IMR-90 (cell line): ENCODE measurements at places on chromosomes 7 and 10. TPM values are rescaled to one million over a fixed set of nuclear protein-coding genes. Genes with fewer than 3 reads are reported as not detected.

Gene UNCX
- not detected in 2 replicates for total RNA-seq

Gene STMP1
- 6.1 and 11.9 TPM in 2 replicates for total RNA-seq

Gene CALML3
- total RNA-seq, result not detected in 2 replicates

Gene STOX1
- under 0.01 and 0.18 TPM in 2 replicates for total RNA-seq

Gene ZP3
- 0.54 and 0.83 TPM in 2 replicates for total RNA-seq

Gene GAD2
- not detected in 2 replicates for total RNA-seq

Gene TET1
- total RNA-seq, result 4.3 and 5.6 TPM in 2 replicates

Gene NAT16
- total RNA-seq, result not detected in 2 replicates
